ENCODE measurements at places on chromosomes 16 and 17.
A peak's percentile ranks its signal among the peaks of the same experiment; 100 is the strongest.

DNA sequence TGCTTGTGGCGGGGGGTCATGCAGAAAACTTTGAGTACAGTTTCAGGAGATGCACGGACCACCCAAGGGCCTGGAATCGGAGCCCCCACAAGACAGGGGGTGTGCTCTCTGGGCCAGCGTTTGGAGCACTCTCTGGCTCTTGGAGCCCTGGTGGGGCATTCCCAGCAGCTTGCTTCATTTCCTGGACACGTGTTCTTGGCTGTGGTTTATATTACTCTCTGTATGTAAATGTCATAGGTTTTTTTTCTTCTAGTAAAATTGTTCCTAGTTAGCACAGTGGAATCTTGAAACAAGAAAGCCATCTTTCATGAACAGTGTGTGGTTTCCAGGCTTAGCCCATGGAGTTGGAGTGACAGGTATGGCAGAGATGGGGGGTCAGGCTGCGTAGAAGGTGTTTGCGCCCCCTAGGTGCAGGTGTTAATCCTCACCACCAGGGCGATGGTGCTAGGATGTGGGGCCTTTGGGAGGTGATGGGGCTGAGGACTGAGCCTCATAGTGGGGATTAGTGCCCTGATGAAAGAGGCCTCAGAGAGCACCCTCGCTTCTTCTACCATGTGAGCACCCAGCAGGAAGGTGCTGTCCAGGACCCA, 79.8 kb downstream of the JPH3 start:
- peak; percentile 92 for DNase-seq

- no peak for DNase-seq
These were observed 870 bp upstream of the ZC3H7A start for GRCh38 chr16:11797957-11798299.

DNA sequence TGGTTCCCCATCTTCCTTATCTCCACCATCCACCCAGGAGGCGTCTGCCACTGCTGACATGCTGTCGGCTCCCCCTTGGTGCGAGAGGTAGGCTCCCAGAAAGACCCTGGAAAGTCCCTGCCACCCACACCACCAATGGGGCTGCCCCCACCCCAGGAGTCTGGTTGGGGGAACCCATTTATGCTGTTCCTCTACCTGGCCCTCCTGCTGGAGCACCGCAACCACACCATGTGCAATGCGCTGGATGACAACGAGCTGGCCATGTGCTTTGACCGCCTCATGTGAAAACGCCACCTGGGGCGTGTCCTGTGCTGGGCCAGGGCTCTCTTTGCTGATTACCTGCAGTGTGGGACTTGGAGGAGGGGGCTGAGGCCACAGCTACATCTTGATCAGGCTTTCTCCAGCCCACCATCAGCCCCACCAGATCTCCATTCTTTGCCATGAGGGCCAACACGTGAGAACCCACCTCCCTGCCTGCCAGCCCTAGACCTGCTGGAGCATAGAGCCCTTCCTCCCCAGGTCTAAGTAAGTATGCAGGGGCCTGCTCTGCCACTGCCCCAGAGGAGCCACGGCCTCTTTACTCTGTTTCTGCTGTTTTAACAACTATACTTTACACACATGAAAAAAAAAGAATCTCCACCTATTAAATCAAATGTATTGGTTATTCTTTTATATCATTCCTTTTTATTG, 7.9 kb upstream of the ALDH3A1 start:
- DNase-seq, result no peak

GRCh38 chr17:17186551-17187505, 19.3 kb downstream of the PLD6 start:
- DNase-seq, result no peak

- no peak for DNase-seq
These were observed 5.0 kb upstream of the STH start for GRCh38 chr17:45993962-45994627.

GRCh38 chr17:27379888-27380533, 76.2 kb upstream of the KSR1 start:
- peak; percentile 48 for DNase-seq

DNA sequence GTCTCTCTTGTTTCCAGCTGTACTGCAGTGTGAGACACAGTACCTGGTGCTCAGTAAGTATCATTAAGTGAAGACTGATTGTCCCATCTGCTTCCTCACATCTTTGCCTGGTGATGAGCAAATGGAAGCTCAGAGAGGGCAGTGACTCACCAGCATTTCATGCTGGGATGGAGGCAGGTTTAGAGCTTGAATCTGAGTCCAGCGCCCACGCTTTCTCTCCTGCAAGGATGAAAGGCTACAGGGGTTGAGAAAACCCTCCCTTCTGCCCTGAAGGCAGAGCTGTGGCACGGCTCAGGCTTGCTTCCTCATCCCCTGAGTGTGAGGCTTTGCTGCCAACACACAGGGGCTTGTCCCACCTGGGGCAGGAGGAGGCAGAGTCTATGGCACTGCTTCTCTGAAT, 1.5 kb upstream of the RNF112 start:
- no peak for DNase-seq

GRCh38 chr16:85681255-85681654, 7.5 kb downstream of the GINS2 start:
- DNase-seq, result no peak

- no peak for DNase-seq
These were observed 20.8 kb downstream of the DCUN1D3 start for GRCh38 chr16:20879175-20880040.

DNA sequence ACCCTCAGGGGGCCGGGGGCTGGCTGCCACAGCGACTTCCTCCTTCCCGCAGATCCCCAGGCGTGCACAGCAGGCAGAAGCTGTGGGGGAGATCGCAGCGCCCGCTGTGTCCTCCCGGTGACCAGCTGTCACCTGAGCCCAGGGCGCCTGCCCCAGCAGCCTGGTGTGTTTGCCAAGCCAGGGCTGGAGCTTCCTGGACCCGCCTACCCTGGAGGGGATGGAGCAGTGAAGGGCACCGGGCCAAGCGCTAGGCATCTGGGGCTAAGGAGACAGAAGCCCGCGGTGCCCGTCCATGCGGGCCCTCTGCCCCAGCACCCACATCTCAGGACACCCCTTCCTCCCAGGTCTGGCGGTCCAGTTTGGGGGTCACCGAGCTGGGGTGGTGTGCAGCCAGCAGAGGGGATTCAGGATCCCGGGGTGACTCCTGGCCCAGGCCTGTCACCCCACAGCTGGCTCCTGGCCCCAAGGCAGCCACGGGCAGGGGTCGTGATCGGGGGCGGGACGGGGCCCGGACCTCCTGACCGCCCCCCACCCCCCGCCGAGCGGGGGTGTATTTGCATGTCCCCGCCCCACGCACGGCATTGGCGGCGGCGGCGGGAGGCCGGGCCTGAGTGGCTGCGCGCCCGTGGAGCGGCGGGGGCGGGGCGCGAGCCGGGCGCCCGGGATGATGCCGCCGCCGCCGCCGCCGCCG, at the start of gene RAB26:
Gene RAB26, plus strand, starts transcription at position 645 of the 691 bp plus-strand sequence. CDS start 159 bp downstream, outside the sequence.
- DNase-seq, result peak; percentile 84

GRCh38 chr16:73543331-73543969, 495.5 kb upstream of the ZFHX3 start:
- no peak for DNase-seq

DNA sequence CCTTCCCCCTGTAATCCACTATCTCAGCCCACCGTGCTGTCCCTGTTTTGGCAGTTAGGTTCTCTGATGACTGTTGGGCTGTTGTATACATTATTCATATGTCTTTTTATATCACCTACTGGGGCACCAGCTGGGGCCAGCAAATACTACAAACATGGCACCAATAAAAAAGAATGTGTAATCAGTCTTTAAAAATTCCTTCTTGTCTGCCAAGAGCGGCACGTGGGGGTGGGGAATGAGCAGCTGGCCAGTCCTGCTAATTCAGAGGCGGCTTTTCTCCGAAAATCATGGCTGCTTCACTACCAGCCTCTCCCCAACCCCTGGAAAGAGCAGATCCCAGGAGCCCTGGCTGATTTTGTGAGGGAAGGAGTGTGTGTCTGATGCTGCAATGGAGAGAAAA, 77.7 kb upstream of the EEF2KMT start:
- DNase-seq, result no peak

GRCh38 chr17:28008513-28008912, 34.0 kb upstream of the NLK start:
- no peak for DNase-seq

GRCh38 chr17:78876094-78876597, 26.9 kb downstream of the CEP295NL start:
- no peak for DNase-seq

DNA sequence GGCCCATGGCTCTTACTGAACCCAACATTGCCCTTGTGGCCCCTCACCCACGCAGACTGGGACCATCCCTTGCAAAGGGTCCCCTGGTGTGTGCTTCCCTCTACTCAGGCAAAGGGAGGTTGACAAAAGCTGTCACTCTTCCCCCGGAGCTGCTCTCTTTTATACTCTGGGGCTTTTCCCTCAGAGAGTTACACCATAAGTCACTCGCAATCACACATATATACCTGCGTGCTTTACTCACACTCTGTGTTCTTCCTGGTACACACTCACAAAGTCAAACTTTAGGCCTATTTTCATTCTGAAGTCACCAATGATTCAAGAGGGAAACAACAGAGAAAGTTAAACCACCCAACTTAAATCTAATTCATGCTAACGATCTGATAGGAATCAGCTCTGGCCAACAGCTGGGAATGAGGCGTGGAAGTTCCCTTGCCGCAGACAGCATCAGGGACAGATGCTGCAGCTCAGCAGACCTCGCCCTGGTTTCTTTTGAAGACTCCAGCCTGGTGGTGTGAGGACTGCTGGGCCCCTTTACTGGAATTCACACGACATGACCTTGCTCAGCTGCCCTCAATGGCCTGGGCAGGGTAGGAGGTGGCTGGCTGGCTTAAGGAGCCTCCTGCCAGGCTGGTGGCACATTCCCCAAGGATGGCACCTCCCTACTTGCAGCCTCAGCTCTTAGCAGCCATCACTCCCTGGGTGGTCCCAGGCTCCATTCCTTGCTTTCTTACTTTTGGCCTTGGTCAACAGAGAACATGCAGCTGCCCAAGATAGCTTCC, 27.3 kb downstream of the HIC1 start:
- DNase-seq, result no peak

- no peak for DNase-seq
These were observed 79.9 kb upstream of the HSBP1 start for GRCh38 chr16:83727751-83728352.

- DNase-seq, result peak; percentile 92
These were observed 7.4 kb downstream of the CDK5RAP3 start for GRCh38 chr17:47978324-47978723.

All from 8988T (cell line).